NCI-H1048 (cell line): ENCODE measurements at places on chromosomes 16 and 17.

DNA sequence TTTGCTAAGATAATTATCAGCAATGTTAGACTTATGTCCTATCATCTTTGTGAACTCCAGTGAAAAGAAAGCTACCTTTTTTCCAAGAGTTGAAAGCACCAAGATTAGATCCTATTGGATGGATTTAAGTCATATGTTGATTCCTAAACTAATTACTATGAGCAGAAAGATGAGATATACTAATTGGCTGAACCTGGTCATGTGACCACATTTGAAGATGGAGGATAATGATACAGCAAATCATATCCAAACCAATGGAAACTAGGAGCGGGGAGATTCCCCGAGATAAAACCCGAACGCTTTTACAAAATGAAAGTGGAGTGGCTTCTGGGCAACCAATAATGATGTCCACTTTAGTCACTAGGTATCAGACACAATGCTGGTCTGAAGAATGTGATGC, 1060.2 kb upstream of the EEF2KMT start:
- no peak for DNase-seq

- DNase-seq: no peak
Measured at GRCh38 chr17:81020767-81021497, 14.0 kb upstream of the BAIAP2 start.

DNA sequence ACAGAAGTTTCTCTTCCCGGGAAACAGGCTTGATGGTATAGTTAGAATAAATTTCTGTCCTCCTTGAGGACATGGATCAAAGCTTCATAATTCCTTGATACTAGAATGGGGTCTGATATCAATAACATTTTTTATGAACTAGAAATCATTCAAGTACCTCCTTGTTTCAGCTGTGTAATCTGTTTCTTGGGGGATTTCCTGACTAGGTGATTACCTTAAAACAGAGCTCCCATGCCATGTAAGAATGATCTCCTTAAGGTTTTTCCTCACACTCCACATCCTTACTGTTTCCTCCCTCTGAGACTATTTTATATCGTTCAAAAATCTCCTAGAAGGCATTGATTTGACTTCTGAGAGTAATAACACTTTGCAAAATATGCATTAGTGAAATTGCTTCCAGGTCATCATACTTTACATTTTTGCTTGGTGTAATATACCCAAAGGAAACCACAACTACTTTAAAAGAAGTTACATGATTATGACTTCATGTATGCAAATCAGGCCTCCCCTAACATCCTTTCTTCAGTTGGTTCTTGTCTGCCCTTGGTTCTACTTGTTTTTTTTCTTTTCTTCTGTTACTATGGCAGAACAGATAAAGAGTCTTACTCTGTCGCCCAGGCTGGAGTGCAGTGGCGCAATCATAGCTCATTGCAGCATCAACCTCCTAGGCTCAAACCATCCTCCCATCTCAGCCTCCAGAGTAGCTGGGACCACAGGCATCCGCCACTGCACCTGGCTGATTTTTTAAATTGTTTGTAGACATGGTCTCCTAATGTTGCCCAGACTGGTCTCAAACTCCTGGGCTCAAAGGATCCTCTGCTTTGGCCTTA, 388.8 kb downstream of the ZFHX3 start:
- DNase-seq: no peak

DNA sequence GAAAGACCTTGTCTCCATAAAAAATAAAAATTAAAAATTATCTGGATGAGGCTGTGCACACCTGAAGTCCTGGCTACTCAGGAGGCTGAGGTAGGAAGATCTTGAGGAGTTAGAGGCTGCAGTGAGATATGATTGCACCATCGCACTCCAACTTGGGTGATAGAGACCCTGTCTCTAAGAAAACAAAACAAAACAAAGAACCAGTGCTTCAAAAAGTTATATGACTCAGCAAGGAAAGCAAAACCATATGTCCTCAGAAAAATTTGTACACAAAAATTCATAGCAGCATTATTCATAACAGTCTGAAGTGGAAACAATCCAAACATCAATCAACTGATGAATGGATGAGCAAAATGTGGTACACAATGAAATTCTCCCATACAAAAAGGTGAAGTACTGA, 48.9 kb downstream of the SLFN5 start:
- no peak for DNase-seq

- no peak for DNase-seq
Measured at GRCh38 chr17:77118251-77118928, 22.4 kb upstream of the SEC14L1 start.

- no peak for DNase-seq
Measured at GRCh38 chr16:80670170-80670865, 129.5 kb downstream of the DYNLRB2 start.

DNA sequence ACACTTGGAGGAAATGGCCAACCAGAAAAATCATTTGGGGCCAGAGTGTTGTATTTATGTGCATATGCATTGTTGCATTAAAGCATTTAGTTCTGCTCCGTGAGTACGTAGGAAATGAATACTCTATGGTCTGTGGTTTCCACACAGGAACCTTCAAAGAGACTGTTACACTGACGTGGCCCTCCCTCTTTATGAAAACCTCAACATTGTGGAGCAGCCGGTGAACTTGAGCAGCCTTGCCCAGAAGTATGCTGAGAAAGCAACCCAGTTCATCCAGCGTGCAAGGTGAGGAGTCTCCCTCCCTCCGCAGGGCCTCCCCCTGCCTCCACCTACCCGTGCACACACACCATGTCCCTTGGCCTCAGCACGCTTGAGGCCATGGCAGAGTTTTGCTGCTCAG, 65.2 kb downstream of the ARSG start:
- DNase-seq: no peak

GRCh38 chr17:49213399-49213798, 2.9 kb downstream of the ABI3 start:
- DNase-seq: no peak

DNA sequence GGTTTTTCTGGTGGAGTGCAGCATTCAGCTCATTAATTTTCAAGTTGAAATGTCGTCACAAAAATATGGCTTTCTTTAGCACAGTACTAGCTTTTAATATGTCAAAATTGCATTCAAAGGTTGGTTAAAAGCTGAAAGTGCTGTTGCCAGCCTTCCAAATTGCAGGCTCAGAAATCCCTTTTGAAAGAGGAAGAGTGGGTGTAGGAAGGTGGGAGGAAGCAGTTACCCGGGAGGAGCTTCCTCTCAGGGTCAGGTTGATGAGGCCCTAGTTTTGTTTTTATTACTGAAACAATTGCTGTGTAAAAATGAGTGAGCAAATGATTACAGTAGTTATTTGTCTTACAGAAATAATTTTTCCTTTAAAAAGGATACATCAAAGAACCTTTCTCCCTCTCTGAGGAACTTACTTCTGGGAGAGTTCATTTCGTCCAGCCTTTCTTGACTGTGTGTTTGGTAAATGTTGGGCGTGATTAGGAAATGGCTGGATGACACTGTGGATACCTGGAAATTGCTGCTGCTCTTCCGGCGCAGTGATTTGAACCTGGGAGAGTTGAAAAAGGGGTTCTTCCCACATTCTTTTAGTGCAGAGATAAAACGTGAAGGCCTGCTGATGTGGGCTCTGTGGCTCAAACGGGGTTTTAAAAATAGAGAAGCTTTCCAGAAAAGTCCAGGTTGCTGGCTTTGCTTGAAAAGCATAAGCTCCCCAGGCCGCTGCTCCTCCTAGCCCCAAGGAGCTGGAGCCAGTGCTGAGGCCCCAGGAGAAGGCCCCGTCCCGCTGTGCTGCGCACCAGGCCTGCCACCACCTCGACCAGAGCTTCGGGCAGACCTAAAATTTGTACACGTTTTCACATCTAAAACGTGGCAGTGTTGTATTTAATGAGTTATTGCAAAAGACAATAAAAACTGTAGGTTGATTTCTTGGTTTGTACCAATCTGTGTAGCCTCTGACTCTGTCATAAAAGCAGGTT, 41.7 kb downstream of the SEC14L1 start:
- DNase-seq: no peak

GRCh38 chr17:32525122-32525521, 38.3 kb downstream of the CDK5R1 start:
- no peak for DNase-seq

DNA sequence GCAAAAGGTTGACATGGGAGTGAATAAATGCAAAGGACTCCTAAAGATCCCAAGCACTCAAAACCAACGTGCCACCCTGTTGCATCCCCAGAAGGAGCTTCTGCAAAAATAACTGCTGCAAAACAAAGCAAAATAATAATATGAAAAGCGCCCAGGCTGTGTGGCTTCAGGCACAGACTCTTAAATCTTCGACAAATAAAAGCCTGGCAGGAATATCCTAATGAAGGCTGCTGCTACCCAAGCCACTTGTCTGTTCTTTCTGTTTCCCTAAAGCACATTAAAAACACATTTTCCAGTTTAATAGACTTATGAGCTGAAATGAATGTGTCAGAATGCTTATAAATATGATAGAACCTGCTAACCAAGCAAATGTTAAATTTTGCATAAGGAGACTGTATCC, 154.0 kb downstream of the SLC39A11 start:
- no peak for DNase-seq

DNA sequence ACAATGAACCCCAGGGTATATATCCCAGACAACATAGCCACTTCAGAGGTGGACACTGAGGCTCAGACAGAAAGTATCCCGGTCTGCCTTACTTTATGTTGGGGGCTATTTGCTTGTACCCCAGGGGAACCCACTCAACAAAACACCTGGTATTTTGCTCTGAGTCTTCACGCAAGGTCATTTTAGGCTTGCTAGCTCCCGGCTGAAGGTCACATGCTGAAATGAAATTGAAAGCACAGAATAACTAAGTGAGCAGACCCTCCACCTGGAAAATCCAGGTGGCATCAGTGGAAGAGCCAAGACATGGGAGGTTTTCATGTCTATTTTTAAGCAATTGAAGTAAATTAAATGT, 4.1 kb upstream of the KDM8 start:
- DNase-seq: no peak

- DNase-seq: no peak
Measured at GRCh38 chr16:81798311-81799137, 19.4 kb downstream of the PLCG2 start.

DNA sequence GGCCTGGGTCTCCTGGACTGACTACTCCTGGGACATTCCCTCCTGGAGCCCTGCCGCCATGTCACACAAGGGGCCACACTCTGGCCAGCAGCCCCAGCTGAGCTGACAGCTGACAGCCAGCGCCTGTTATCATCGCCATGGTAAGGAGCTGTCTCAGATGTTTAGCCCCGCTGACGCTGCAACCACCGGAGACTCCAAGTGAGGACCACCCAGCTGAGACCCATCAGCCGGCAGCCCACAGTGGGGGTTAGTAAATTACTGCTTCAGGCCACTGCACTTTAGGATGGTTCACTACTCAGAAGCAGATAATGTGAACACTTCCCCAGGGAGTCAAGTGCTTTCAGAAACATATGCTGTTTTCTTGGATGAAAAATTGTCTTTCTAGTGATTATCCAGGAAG, 14.6 kb upstream of the SPHK1 start:
- no peak for DNase-seq

DNA sequence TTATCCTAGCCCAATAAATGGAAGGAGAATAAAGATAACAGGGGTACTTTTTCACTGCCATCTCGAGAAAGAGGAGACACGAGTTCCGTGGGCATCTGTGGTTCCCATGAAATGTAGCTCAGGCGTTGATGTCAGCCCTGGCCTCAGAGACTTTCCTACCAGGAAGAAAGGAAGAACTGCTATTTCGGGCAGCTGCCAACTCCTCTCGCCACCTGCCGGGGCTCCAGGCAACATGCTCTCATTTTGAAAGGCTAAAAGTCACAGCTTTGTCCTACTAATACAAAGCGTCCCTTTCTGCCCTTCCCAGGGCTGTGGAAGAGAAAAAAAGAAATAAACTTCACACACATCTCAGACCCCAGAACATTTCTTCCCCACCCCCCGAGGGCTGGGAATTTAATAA, 65.8 kb downstream of the DHRS7C start:
- no peak for DNase-seq

GRCh38 chr17:79835470-79835899, 3.8 kb downstream of the CBX4 start:
- DNase-seq: no peak

DNA sequence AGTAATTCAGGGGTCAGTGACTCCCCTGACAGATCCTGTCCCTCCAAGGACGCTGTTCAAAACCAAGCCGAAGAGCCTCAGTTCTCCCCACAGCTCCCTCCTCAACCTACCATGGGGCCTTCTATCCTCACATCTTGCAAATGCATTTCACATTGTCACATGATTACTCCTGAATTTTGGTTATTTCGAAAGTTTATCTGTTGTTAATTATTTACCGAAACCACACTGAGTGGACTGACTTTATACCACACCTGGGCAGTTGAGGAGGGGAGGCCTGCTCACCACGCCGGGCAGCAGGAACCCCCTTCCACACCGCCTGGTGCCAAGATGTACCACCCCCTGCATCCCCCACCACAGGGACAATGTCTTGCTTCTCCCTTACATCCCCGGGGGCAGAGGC, 4.7 kb downstream of the TIMP2 start:
- DNase-seq: no peak

GRCh38 chr16:9360075-9360474, 268.6 kb downstream of the HAPSTR1 start:
- no peak for DNase-seq

GRCh38 chr17:1764284-1764683, 2.4 kb downstream of the SERPINF1 start:
- no peak for DNase-seq

- DNase-seq: no peak
Measured at GRCh38 chr17:36048066-36048465, 16.0 kb upstream of the CCL18 start.

DNA sequence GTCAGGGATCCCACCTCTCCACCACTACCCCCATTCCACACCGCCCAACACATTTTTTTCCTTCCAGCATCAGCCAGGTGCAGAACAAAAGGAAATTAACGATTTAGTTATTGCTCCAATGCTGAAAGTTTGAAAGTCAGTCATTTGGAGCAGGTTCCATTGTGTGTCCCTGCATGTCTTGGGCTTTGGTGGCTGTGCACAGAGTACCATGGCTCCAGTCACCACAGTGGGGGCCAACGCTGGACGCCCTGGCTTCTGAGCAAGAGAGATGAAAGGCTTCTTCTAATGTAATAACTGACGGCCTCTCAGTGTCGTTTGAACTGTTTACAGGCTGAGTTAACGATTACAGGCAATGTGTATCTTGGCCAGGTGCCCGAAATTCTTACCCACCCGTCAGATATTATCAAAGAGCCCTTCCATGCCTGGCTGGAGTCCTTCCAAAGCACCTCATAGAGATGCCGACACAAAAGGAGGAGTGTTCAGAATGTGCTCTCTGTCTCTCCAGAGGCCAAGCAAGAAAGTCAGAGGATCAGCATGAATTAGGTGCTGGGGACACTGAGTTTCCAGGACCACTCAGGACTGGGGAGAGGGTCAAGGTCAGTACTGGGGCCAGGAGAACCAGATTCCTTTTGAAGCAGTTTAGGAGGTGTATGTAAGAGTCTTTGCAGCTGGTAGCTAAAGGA, 25.9 kb downstream of the RNF43 start:
- peak; percentile 30 for DNase-seq

GRCh38 chr17:16491131-16491702, 776 bp downstream of the LRRC75A start:
- DNase-seq: no peak
